ENCODE measurements at places on chromosomes 1 and 21.
A peak's percentile ranks its signal among the peaks of the same experiment; 100 is the strongest.

DNA sequence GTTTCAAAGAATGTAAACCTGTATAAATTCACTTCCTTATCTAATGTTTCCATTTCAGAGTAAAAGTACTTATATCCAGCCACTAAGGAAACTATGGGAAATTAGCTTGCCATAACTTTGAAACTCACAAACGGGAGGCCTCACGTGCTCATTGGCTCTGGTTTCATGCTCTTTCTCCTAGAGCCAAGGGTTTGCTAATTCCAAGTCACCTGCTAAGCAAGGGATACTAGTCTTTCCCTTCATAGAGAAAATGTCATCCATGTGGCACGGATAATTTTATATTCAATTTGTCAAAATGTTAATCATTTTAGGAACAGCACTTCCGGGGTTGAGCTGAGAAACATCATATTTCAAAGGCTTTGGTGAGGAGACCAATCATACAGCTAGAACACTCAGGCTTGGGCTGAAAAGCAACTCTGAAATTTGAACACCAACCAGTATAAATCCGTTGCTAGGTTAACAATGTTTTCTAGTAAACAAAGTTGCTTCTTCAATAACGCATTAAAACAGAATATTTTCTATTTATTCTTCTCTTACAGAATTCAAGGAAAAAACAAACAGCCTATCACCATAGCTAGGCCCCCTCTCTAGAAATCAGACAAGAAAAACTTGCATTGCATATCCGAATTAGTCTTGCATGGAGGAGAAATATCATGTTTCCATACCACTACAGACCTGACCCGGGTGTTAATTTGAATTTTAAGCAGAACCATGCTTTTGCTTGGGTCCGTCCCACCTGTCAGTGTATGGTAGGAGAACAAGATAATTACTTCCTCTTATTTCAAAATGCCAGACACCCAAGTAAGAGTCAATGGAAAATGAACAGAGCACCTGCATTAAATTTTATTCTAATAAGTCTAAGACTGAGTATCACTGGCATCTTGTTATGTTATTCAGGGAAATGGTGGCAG lies 196.1 kb upstream of the ESRRG start:
- no peak for DNase-seq

DNA sequence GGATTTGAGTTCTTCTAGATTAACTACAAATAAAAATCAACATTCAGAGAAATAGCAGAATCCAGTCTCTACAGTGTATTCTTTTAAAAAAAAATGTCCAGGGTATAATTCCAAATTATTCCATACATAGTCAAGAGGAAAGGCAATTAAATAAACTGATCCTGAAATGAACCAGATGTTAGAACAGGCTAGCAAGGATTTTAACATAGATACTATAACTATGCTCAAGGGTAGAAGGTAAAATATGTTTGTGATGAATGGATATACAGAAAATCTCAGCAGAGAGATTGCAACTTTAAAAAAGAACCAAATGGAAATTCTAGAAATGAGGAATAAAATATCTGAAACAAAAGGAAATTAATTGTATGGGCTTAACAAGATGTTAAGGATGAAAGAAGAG lies 32.4 kb downstream of the CYYR1 start:
- no peak for DNase-seq

GRCh38 chr1:55040083-55040932 lies 960 bp downstream of the PCSK9 start:
- DNase-seq = no peak

GRCh38 chr1:226078374-226078773 lies 15.9 kb downstream of the H3-3A start:
- DNase-seq = no peak

DNA sequence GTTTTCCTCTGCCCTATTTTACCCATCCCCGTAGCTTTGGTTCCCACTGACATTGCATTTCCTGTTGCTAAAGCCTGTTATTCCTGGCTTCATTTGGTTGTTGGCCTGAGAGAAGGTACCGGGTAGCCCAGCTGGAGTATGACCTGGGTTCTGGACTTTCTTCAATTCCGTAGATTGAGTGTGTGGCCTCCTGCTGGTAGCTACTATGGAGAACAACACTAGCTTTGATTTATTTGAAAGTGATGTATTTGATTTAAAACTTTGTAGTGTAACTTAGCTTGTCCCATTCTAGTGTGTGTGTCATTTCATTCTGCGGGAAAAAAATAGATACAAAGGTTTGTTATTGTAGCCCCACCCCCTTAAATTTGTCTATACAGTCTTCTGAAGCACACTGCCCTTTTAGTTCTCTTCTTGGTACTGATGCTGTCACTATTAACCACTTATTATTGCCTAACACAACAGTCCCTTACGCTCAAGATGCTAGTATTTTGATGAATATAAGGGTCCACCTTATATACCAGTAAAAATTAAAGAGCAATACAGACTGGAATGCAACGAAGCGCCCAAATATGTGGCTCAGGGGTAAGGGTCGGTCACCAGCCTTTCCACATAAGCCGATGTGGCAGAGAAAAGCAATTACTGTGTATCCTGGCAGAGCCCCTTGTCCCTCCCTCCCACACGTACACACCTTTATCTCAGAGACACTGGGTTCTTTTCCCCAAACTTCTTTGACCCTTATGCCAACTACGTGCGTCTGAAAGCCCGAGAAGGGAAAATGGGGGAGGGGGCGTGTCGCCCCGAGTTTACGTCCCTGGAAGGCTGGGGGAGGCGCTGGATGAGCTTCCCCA lies 643 bp upstream of the MOV10 start:
- DNase-seq = peak; percentile 34

DNA sequence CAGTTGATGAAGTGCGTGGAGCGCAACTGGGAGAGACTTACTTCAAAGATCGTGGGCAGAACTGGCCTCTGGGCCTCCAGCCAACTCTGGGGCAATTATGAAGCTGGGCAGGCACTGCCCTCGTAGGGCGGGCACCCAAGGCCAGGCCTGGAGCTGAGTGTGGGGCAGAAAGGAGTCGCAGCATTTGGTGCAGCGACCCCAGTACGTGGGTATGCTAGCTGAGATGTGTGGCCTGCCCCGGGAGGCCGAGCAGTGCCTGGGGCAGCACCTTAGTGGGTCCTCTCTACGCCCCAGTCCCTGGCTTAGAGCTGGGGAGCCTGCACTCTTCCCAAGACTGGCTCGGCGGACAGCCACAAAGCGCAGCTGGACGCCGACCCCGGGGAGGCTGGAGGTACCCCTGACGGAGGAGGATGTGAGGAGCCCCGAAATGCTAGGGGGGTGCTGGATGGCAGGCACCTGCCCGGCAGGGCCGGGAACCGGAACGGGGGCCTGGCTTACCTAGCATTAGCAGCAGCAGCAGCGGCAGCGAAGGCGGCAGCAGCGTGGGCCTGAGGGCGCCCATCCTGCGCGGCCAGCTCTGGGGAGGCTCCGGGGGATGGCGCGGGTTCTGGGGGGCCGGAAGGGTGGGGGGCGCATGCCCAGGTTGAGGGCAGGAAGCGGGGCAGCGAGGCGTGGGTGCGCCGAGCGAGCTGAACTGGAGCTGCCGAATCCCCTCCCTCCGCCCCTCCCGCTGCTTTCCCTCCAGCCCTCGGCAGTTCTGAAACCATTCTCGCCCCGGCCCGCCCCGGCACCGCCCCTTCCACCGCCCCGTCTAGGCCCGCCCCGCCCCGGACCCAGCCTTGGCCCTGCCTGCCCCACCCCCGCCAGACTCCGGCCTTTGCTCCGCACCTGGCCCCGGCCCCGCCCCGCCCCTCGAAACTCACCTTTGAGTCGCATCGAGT lies at the start of gene IGSF8:
Gene IGSF8, minus strand, starts transcription at position 709 of the 941 bp plus-strand sequence. Its CDS starts 147 bp downstream, at position 562.
- DNase-seq = peak; percentile 92

DNA sequence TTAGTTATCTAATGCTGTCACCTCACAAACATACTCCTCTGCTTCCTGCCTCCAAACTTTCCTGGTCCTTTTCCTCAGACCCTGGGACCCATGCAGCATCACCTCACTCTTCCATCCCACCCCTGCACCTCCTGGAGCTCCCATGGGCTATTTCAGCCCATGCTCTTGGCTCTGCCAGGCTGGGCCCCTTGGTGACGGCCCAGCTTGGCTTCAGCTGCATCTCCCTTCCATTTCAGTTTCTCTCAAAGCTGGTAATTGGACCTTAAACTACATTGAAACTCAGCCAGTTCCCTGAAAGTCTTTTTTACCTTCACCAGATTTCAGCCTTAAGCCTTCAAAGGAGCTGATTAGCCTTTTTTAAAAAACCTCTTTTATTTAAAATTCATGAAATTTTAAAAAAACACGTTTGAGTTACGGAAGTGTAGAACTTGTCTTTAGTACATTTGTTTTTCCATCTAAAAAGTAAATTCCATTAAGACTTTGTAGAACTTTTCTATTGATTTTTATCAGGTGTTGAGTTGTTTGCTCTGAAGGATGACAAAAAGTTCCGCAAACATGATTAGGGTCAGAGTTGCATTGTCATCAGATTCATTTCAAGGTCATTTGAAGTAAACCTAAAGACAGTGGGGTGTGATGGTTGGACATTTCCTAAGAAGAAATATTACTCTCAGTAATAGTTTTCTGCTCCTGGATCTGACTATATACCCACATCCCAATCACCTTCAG lies 33.5 kb downstream of the AGT start:
- DNase-seq = no peak

- no peak for DNase-seq
Observed at GRCh38 chr1:43602990-43603389, 47.0 kb upstream of the KDM4A start.

Data from HEK293T (cell line).